ENCODE measurements at places on chromosomes 11 and 22.

- DNase-seq, result no peak
These were observed 1.5 kb downstream of the ADAMTS8 start for GRCh38 chr11:130426837-130427341.

DNA sequence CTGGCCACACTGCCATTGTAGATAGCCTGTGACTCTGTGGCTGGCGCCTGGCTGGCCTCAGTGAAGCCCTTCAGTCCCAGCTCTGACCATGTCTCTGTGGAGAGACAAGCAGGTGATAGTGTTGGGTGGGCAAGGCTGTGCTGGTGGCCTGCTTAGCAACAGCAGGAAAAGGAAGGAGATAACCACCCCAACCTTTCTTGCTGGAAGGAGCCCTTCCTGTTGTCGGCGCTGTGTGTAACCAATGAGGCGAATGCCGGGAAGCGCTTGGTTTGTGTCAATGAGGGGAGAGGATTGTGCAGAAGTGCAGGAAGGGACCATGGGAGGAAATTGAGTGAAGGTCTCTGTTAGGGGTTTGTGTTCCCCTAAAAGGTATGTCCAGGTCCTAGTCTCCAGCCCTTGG, 27.3 kb downstream of the PARVB start:
- no peak for DNase-seq

DNA sequence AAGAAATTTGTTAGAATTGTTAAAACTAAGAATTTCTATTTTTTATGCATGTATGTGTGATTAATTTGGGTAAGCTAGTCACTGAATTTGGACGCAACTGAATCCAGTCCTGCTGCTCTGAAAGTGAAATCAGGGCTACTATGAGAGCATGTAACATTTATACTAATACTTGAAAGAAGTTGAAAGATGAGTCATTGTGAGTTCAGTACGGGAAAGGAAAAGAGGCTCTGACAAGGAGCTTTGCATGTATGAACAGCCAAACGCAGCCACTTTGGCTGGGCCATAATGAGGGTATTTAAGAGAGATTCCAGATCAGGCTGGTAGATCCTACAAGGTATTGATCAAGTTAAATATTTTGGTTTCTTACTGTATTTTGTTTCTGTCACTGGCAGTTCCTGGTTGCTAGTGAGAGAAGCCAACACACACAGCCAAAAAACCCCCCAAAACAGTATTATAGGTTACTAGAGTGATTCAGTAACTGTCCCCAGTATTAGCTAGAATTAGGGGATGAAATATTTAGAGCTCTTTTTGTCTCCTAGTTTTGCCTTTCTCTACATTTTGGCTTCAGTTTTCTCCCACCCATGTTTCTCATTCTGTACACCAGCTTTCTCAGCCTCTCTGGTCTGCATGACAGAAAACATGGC, 14.1 kb downstream of the AASDHPPT start:
- DNase-seq, result no peak

- DNase-seq, result no peak
These were observed 540.8 kb downstream of the SOX6 start for GRCh38 chr11:15815246-15816195.

DNA sequence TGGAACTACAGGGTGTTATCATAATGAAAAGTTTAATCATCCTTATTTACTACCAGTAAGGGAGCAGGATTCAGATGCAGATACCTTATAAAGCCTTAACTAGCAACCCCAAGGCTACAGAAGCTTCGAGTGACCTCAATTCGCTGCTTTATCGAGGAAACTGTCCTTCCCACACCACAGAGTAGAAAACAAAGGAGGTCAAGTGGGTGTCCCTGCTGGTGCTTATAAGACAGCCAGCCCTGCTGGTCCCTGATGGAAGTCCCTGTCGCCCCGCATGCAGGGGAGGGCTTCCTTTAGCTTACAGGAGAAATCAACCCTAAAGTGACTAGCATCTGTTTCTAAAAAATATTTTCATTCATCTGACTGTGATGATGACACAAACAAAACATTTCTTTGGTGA, 7.3 kb downstream of the MN1 start:
- no peak for DNase-seq

DNA sequence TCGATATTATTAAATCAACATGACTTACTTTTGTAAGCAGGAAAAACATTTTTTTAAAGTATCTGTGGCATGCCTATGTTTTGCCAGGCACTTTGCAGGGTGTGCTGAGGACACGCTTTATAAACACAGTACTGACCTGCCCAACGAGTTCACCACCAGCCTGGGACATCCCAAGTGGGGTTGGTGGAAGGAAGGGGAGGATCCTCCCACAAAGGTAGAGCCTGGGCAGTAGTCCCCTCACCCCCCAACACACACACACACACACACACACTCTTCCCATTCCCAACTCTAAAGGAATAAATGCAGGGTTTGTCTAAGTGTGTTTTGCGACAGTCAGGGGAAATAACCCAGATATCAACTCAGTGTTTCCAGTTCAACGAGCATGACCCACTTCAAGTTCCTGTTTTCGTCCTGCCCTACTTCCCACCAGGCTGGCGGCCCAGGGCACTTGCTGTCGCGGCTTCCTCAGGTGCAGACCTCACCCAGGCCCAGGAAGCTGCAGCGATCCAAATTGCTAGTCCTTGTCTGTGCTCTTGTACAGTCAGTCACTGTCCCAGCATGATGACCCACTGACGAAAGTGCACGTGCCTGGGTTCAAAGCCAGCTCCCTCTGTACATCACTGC, 3.1 kb downstream of the CERK start:
- peak; percentile 78 for DNase-seq

- no peak for DNase-seq
These were observed 2.3 kb upstream of the CRY2 start for GRCh38 chr11:45844822-45845578.

- DNase-seq, result no peak
These were observed 552 bp downstream of the RIN1 start for GRCh38 chr11:66335531-66336233.

DNA sequence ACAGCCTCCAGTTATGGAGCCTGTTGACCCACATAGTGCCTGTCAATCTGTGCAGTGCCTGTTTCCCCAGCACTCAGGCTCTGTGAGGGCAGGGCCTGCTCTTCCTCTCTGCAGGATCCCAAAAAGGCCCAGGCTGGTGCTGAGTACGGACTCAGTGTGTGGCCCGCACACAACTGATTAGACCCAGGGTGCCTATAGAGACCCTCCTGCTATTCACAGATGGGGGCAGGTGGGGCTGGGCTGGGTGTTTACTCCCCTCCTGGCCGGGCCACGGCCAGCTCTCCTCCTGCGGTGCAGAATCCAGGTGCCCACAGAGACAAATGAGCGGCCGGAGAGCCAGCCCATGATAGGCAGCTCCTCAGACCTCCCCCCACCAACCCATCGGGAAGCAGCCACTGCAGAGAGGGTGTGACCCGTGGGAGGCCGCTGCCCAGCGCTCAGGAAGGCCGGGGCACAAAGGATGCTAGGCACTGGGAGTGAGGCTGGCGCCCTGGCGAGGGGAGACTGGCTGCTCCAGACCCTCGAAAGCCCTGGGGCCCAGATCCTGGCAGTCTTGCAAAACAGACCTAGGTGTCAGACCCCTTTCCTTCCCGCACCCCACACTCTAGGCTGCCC, 239.0 kb downstream of the CTTN start:
- no peak for DNase-seq

DNA sequence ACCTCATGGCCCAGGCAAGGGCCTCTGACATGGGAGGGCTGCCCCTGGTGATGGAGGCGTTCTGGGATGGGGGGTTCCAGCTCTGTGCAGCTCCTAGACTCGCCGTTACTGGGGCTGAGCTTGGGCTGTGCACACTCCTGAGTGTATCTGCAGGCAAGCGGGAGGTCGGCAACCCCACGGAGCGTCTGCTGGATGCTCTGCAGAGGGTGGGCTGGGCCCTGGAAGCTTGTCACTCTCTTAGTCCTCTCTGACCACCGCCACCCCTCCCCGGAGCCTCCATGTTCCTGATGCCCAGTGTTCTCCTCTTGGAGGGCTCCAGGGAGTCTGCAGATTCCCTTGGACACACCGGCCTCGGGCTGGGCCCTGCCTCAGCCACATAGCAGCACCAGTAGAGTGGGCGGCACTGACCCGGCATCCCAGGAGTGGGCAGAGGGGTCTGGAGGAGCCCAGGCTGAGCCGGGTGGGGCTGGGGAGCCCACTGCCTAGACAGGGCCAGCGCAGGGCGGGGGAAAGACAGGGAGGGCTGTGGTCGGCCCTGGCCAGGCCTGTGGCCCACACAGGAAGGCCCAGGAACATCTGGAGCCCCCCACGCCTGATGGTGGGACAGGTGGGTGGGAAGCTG, 20.6 kb upstream of the MUC5B start:
- DNase-seq, result no peak

DNA sequence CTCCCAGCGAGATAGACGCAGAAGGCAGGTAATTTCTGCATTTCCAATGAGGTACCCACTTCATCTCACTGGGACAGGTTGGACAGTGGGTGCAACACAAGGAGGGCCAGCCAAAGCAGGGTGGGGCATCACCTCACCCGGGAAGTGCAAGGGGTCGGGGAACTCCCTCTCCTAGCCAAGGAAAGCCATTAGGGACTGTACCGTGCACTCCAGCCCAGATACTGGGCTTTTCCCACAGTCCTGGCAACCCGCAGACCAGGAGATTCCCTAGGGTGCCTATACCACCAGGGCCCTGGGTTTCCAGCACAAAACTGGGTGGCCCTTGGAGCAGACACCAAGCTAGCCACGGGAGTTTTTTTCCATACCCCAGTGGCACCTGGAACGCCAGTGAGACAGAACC, 17.2 kb downstream of the TRPC6 start:
- no peak for DNase-seq

DNA sequence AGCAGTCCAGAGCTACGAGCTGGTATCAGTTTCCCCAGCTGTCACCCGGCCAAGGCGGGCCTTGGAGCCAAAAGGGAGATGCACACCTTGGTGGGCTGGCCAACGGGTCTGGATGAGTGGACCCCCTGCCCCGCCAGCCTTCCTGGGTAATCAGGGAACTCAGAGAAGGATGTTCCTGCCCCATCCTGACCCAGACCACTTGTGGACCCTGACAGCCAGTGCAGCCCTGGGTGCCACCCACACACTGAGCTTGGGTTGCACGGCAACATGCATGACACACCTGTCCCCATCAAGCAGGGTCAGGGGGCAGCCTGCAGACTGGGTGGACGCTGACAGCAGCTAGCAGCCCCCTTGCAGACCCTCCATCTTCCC, 8.6 kb downstream of the SLC25A1 start:
- no peak for DNase-seq

GRCh38 chr11:134835561-134835960, 423.5 kb upstream of the B3GAT1 start:
- DNase-seq, result no peak

DNA sequence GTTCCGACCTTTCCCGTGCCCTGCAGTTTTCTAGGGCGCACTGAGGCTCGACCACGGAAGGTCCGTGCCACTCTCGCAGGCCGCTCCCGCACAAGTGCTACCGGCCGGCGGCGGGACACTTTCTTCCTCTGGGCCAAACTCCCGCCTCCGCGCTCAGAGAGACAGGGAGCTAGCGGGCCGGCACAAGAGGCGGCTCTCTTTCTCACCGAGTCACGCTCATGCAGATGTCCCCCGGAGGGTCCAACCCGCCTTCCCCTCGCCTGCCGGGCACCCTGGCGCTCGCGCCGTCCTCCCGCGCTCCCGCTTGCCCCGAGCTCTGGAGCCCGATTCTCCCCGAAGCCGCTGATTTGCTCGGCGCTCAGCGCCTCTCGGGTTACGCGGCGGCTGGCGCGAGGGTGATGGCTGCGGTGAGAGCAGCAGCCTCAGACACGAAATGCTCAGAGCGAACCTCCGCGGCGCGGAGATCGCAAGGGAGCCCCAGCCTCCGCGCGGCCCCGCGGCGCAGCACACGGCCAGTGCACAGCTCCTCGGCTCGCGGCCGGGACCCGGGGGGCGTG, 1.0 kb downstream of the LMO1 start:
- DNase-seq, result no peak

DNA sequence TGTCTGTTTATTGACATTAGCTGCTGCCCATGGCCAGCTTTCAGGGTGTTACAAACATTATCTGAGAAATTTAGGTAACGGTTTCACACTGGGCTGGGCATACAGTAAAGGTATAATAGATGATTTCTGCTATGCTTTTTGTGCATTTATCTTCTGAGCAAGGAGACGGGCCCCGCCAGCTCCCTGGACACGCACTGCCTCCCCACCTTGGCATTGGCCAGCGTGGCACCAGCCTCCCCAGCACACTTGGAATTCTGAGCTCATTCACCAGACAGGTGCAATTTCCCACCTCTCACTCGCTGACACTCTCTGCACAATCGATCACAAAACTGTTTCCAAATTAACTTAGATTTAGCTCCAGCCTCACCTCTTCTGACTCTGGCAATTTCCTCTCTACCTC, 222.8 kb downstream of the CEP164 start:
- DNase-seq, result no peak

DNA sequence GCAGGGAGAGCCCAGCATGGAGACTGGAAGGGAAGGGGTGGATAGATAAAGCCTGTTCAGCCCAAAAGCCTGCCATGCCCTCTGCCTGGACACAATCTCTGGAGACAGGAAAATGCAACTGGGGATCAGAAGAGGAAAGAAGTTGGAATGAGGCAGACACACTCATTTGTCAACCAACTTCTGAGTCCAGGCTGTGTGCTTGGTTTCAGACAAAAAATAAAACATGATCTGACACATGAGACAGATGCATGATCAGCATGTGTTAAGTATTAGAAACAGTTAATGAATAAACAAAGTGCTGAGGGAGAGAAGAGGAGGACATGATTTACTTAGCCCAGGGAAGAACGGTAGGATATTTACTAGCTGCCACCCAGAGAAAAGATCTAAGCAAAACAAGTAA, 839 bp downstream of the LRRN4CL start:
- DNase-seq, result no peak

GRCh38 chr11:60866911-60867870, at the start of gene ZP1:
Gene ZP1 (plus strand): TSS chr11:60867542. CDS start chr11:60867562, 20 bp downstream.
- DNase-seq, result no peak

- no peak for DNase-seq
These were observed 155.8 kb upstream of the POU2AF2 start for GRCh38 chr11:111089759-111090158.

GRCh38 chr11:73114110-73114834, 27.8 kb downstream of the FCHSD2 start:
- no peak for DNase-seq

DNA sequence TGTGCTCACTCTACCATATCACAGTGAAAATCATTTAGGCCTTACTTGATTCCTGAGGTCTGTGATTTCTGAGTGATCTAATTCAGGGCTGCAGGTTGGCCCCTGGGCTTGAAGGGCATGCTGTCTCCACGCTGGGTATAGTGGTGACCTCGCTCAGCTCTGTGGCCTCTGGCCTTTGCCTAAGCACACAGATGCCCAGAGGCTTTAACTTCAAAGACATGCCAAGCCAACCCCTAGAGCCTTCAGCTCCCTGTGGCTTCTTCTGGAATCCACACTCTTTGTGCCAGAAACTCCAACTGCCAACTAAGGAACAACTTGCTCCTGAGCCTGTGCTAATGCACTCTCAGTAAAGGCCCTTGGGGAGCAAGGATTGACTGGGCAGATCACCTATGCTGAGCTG, 232.6 kb upstream of the MPPED2 start:
- DNase-seq, result no peak

Measured in CD4-positive, alpha-beta T cell treated with Interleukin-12 subunit alpha and Interleukin-12 subunit beta, for 1 hour (primary cell).